Stomach (tissue), 19 donors: ENCODE measurements at places on chromosomes 5 and 9. TPM values are rescaled to one million over a fixed set of nuclear protein-coding genes. Genes with fewer than 3 reads are reported as not detected.
A peak's percentile ranks its signal among the peaks of the same experiment; 100 is the strongest.

DNA sequence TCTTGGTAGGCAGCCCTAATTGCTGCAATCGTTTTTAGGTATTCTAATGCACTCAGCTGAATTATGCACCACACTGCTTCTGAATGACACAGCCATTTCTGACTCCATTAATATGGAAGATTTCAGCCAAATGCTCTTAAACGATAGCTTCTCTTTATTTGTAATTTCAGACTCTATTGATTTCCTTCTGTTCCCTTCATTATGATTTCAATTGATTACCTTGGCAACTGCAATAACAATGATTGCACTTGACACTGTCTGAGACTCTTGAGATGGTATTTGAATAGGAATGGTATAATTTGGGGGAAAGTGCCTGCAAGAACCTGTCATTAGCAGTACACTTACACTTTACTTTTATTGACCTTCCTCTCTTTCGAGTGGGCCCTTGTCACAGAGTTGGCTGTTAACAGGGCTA lies 296.1 kb upstream of the DMAC1 start:
- no peak for DNase-seq

DNA sequence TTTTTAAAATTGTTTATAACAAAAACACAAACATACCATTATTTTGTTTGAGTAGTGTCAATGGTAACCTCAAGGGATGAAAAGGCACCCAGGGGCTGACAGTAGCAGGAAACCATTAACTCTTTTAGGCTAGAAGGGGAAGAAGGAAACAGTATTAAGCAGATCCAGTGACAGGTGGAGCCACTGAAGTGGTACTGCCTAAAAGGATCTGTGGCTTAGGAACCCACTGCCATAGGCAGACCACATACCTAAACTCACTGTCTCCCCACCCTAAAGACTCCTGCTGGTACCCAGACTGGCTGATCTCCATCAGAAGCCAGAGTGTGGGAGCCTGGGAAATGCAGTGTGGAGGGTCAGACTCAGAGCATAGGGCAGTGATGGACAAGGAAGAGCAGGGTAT lies 13.5 kb downstream of the RLN1 start:
- no peak for DNase-seq

DNA sequence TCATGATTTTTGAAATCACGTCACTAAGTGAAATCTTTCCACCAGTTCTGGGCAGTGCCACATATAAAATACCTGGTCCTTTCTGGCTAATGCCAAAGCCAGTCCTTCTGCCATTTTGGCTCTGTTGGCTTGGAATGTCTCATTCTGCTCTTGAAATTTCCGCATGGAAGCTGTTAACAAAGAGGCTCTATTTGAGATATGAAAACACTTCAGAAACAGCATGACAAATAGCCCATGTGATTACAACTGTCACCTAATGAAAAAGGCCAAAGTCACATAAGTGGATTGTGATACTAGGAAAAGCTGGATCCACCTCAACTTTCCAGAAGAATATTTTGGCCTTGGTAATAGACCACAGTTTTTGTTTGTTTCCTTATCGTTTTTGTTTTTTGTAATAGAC lies 12.8 kb downstream of the GOLGA1 start:
- no peak for DNase-seq

The OGN gene
- 10.0 TPM for polyA plus RNA-seq

GRCh38 chr9:128160603-128160987 lies 530 bp downstream of the BBLN start:
- no peak for DNase-seq

DNA sequence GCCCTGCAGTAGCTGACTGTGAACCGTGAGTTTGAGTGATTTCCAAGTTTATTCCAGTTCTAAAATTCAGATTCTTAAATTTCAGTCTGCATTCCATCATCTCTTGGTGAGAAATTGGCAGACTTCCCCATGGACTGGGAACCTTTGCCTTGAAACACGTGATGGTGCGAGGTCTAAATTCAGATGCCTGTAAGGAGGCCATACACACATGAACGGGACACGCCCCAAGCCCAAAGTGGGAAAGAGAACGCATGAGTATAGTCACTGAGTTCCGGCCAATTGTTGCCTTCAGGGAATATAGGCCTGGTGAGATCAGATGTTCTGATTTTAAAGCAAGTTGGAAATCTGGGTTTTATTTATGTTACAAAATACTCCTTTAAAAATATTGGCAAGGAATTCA lies 1084.4 kb upstream of the WWC1 start:
- no peak for DNase-seq

GRCh38 chr5:123285122-123286023 lies 137.8 kb downstream of the CEP120 start:
- no peak for DNase-seq

DNA sequence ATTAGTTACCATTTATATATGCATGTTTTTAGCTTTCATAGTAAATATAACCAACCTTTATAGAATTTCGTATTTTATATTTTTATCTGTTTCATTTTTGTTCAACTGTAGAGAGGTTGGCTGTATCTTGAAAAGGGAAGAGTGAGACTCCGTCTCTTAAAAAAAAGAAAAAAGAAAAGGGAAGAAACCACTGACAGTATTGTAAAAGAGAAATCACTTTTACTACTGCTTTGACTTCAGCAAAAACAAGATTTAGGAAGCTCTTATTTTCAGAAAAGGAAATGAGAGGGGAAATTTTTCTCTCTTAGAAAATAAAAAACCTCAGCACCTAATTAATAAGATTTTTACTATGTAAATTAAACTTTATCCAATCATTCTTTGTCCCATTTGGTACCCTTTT lies 14.4 kb downstream of the POLK start:
- no peak for DNase-seq

The TAS2R1 gene
- polyA plus RNA-seq: not detected

DNA sequence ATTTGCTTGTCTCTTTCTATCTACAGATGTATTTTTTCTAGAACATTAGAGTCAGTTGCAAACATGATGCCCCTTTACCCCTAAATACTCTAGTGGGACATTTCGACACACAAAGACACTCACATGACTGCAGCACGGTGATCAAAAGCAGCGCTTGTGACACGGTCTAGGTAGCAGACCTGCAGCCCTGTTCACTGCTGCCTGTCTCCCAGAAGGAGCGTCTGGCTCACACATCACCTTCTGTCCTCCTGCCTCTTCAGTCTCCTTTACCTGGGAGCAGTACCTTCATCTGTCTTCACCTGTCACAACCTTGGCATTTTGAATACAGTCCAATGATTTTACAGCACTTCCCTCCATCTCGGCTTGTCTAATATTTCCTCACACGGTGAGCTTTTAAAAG lies 51.9 kb upstream of the SH3PXD2B start:
- DNase-seq: no peak

DNA sequence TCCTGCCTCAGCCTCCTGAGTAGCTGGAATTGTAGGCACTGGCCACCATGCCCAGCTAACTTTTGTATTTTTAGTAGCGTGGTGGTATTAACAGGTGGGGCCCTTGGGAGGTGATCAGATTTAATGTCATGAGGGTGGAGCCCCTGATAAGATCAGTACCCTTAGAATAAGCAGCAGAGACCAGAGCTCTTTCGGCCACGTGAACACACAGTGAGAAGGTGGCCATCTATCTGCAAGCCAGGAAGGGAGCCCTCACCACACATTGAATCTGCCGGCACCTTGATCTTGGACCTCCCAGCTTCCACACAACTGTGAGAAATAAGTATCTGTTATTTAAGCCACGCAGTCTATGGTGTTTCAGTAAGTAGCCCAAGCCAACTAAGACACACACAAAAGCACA lies 22.5 kb downstream of the TBC1D2 start:
- DNase-seq: no peak

The CAVIN4 gene
- 0.31 TPM for polyA plus RNA-seq

- no peak for DNase-seq
Observed at GRCh38 chr5:1659100-1659981, 135.6 kb upstream of the LPCAT1 start.

DNA sequence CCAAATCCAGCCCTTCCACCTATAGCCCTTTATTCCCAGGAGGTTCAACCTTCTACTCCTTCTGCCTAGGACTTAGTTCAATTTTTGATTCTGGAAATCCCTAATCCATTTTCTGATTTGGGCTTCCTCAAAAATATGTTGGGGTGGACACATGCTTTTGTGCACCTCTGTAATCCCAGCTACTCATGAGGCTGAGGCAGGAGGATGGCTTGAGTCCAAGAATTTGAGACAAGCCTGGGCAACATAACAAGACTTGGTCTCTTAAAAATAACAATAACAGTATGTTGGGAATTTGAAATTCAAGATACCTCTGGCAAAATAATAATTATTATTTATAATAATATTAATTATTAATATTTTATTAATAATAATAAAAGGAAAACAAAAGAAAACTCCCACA lies 188.7 kb upstream of the TLE4 start:
- no peak for DNase-seq

- DNase-seq: no peak
Observed at GRCh38 chr5:91142386-91142785, 240.7 kb downstream of the ARRDC3 start.

GRCh38 chr9:38171926-38172325 lies 102.9 kb upstream of the SHB start:
- DNase-seq: no peak

DNA sequence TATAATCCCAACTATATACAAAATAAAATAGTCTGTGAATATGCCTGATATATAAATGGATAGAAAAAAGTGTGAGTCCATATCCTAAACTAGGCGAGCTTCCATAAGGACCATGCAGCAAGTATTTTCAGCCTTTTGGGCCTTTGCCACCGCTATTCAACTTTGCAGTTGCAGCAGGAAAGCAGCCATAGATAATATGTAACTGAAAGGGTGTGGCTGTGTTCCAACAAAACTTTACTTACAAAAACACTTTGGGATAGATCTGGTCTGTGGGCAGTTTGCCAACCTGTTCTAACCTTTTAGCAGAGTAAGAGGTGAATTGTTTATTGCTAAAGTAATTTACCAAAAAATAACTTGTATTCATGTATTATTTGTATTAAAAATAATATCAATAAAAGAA lies 127.8 kb upstream of the GPR151 start:
- peak; percentile 37 for DNase-seq

- no peak for DNase-seq
Observed at GRCh38 chr5:167923396-167923795, 368.0 kb upstream of the WWC1 start.

The PCDHA1 gene
- not detected for polyA plus RNA-seq

GRCh38 chr5:168974082-168974481 lies 326.9 kb downstream of the SLIT3 start:
- no peak for DNase-seq

GRCh38 chr9:84502066-84502465 lies 161.5 kb upstream of the SLC28A3 start:
- DNase-seq: no peak

GRCh38 chr9:124000161-124000783 lies 11.3 kb upstream of the LHX2 start:
- DNase-seq: no peak

The LCN9 gene
- not detected for polyA plus RNA-seq

- DNase-seq: no peak
Observed at GRCh38 chr9:75167281-75167680, 79.0 kb downstream of the OSTF1 start.

GRCh38 chr5:61450493-61451279 lies 118.6 kb downstream of the ZSWIM6 start:
- no peak for DNase-seq

GRCh38 chr5:146042628-146043279 lies 62.6 kb downstream of the PLAC8L1 start:
- no peak for DNase-seq

GRCh38 chr9:81171689-81172088 lies 517.7 kb downstream of the TLE1 start:
- DNase-seq: no peak
